AG08395 (cell line): ENCODE measurements at places on chromosomes 16 and 17.

DNA sequence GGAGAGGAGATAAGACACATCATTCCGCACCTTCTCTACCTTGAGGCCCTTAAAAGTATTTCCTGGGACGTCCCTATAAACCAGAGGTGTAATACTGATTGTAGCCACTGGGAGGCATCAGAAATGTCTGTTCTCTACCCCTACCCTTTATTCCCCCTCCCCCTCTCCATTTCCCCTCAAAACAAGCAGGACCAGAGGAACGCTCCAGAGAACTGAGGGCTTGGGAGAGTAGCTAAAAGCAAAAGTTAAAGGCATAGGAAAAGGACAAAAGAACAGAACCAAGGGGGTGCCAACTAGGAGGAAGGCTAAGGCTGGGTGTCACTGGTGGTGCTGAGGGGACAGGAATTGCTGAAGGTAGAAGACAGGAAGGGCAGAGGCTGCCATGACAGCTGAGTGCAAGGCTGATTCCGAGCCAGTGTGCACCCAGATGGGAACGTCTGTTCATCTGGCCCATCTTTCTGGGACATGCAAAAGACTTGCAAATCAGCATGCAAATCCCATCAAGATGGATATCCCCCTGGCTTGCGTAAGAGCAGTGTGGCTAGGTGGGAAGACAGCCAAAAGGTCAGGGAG is 6.7 kb downstream of the CAMTA2 start:
- peak; percentile 61 for DNase-seq

DNA sequence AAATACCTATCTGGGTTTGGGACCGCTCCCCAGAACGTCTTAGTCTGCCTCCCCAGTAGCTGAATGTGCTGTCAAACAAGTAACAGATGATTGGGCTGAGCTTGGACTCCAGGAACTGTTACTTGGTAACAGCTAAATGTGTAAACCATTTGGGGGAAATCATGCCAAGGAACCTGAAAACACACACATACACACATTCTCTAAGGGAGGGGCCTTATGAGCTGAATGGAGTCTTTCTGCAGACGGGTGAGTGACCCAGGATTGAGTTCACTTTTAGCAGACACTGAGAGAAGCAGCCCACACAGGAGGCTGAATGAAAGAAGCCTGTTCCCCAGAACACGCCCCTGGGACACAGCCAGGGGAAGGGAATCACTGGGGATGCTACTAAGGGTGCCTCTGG is 1.6 kb downstream of the ACLY start:
- peak; percentile 60 for DNase-seq

- DNase-seq, result peak; percentile 90
Measured at GRCh38 chr17:35088881-35089585, 25.5 kb upstream of the RFFL start.

- peak; percentile 4 for DNase-seq
Measured at GRCh38 chr17:60695960-60696359, 18.3 kb downstream of the BCAS3 start.

DNA sequence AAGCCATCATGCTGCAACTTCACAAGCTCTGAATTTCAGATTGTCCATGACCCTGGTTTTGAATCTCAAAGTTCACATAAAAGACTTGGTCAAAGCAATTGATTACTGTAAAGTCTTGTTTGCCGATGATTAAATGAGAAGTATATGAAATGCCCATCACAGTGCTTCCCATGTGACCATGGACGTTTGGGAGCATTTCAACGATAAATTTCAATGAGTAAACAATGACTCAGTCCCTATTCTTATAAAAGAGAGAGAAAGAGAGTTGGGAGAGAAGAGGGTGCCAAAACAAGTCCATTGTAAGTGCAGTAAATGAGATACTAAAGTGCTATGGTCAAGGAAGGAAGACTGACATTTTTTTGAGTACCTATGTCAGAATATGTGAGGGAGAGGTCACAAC is 276.9 kb downstream of the SOX9 start:
- DNase-seq, result peak; percentile 17

GRCh38 chr17:979212-979538 is 401 bp downstream of the NXN start:
- DNase-seq, result no peak

- DNase-seq, result no peak
Measured at GRCh38 chr17:63331301-63332061, 114.6 kb downstream of the CYB561 start.

GRCh38 chr17:50312308-50312707 is 33.6 kb upstream of the XYLT2 start:
- DNase-seq, result no peak

GRCh38 chr17:77266891-77267341 is 126.1 kb downstream of the SEC14L1 start:
- no peak for DNase-seq

DNA sequence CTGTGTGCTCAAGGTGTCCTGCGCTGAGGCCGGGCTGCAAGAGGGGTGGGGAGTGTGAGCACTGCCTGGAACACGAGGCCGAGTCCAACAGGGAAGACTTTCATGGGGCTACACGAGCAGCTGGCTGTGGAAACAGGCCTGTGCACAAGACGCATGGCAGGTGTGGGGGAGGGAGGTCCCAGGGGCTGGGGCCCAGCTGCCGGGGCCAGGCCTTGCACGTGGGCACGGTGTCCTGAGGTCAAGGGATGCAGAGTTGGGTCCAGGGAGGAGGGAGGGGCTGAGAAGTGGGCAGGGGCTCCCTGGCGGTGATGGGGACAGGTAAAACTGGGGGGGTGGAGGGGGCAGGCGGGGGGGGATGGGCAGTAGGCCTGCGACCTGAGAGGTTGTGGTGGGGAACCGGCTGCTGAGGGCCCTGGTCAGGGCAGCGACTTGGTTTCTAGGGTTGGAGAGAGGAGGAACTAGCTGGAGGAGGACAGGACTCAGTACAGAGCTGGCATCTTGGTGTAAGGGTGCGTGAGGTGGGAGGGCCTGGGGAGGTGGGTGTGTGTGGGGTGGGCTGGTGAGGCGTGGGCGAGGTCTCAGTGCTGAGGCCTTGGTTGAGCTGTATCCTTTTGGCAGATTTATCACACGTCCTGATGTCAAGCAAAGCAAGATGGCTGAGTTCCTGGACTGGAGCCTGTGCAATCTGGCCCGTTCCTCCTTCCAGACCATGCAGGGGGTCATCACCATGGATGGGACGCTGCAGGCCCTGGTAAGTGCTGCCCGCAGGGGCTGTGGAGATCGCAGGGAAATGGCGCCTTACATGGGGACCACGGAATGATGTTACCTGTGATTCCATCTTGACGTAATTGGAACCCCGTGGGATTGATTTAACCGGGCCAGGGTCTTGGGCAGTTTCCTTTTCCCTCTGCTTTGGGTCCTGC is 29.4 kb downstream of the TBCD start:
- DNase-seq, result no peak

- DNase-seq, result peak; percentile 41
Measured at GRCh38 chr16:83541231-83541630, 266.5 kb upstream of the HSBP1 start.

GRCh38 chr17:81075307-81075706 is 40.4 kb downstream of the BAIAP2 start:
- no peak for DNase-seq

GRCh38 chr17:70028397-70028796 is 46.6 kb upstream of the KCNJ16 start:
- DNase-seq, result no peak

DNA sequence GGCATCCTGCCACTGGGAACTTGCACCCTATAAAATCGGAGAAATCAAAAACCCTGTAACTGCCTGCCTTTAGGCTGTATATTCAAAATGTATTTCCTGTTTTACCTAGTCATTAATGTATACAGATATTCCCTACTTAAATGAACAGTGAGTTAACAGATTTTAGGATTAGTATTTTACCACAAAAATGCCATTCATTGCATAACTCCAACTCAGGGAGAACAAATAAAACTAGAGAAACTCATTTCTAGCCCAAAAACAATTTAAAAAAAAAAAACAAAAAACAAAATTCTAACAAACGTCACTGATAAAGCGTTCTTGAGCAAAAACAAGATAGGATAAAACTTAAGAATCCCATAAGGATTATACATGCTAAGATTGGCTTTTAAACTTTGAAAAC is 3.7 kb upstream of the DHX33 start:
- no peak for DNase-seq

GRCh38 chr16:49640581-49640980 is 215.3 kb downstream of the ZNF423 start:
- DNase-seq, result no peak

DNA sequence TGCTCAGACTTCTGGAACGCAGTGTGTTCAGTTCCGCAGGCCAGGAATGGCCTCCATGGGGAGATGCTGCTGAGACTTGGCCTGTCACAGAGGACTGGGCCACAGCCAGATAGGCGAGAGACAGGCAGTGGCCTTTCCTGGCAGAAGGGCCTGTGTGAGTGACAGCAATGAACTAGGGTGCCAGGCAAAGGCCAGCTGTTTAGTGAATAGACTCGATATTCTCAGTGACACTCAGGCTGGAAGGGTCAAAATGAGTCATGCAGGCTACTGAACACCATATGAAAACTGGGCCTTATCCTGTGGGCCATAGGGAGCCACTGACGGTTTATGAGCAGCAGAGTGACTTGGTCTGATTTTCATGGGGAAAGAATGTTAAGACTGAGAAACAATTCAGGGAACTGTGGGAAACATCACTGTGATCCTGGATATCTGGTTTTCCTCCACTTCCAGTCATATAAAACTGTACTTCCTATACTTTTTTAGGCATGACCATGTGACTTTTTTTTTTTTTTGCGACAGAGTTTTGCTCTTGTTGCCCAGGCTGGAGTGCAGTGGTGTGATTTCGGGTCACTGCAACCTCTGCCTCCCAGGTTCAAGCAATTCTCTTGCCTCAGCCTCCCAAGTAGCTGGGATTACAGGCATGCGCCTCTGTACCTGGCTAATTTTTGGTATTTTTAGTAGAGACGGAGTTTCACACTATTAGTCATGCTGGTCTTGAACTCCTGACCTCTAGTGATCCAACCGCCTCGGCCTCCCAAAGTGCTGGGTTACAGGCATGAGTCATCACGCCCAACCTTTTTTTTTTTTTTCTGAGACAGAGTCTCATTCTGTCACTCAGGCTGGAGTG is 5.2 kb upstream of the NUBP1 start:
- no peak for DNase-seq

DNA sequence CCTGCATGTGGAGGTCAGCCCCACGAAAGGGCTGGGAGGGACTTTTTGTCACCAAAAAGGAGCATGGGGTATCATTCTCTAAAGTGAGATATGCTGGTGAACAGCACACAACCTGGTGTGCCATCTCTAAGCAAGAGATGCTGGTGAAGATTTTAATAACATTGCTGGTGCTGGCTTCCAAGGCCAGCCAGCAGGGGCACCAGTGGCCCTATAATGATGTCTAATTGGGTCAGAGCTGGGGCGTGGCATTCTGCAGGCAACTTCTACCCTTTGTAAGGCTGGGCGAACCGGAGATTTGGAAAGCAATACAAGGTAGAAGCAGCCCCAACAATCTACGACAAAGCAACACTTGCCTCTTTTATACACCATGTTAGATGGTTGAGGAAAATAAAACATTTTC is 16.8 kb downstream of the SDR42E1 start:
- DNase-seq, result no peak

DNA sequence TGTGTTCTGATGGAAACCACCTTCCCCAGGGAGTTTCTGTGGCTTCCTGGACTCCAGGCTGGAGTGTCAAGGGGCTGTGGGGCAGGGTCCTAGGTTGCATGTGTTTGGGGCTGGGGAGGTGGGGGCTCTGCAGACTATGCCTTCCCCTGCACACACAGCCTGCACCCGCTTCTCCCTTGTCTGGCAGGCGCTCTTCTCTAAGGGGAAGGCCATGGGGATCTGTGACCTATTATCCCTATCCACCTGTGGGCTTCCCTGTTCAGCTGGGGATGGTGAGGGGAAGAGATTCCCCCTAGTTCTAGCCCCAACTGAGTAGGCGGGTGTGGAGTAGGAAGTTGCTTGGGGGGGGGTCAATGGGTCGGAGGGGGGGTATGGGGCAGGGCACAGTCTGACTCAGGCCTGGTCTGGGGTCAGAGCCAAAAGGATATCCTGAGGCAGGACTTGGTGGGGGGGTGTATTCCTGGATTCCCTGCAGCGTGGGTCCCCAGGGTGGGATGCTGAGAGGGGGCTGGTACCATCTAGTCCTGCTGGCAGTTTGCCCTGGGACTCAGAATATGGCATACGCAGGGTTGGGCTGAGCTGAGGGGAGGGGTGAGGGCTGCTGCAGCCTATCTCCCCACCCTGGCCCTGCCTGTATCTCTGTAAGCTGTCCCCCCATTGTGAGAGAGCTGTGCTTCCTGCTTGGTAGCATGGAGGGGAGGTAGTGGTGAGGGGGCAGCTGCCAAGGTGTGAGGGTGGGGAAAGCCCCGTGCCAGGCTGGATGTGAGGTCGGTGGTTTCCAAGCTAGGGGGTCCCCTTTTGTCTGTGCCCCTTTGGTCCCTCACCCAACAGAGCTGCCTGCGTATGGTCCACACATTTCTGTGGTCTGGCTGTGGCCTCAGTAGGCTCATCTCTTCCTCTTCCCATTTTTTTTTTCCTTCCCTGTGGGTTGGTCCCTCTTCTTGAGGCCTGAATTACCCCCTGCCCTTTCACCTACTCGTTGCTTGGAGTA is 14.7 kb downstream of the RARA start:
- peak; percentile 76 for DNase-seq
